ENCODE measurements at places on chromosomes 3 and 15. TPM values are rescaled to one million over a fixed set of nuclear protein-coding genes. Genes with fewer than 3 reads are reported as not detected.

ALDH1A3 gene
- total RNA-seq = 41.1 TPM

TLE3 gene
- total RNA-seq = 76.7 TPM

GOLGA8Q gene
- 1.2 TPM for total RNA-seq

MESP2 gene
- 1.5 TPM for total RNA-seq

GOLGA8T gene
- not detected for total RNA-seq

THSD4 gene
- total RNA-seq = 21.8 TPM

PLIN1 gene
- 392 TPM for total RNA-seq

TM4SF18 gene
- total RNA-seq = 6.3 TPM

BCL2A1 gene
- total RNA-seq = 0.59 TPM

MST1R gene
- 2.8 TPM for total RNA-seq

RPS27L gene
- total RNA-seq = 75.8 TPM

HHATL gene
- not detected for total RNA-seq

CCDC14 gene
- 41.8 TPM for total RNA-seq

XCR1 gene
- not detected for total RNA-seq

SPATA12 gene
- not detected for total RNA-seq

ARGFX gene
- total RNA-seq = not detected

GABRR3 gene
- not detected for total RNA-seq

PRTG gene
- total RNA-seq = 2.1 TPM

ATG7 gene
- total RNA-seq = 79.1 TPM

POMGNT2 gene
- 22.2 TPM for total RNA-seq

CP gene
- 46.3 TPM for total RNA-seq

SRGAP3 gene
- total RNA-seq = 11.7 TPM

LTK gene
- total RNA-seq = not detected

TM4SF1 gene
- total RNA-seq = 132 TPM

TMC3 gene
- not detected for total RNA-seq

CMTM8 gene
- 8.4 TPM for total RNA-seq

SERPINI2 gene
- not detected for total RNA-seq

NME9 gene
- total RNA-seq = not detected

ZNF502 gene
- 7.8 TPM for total RNA-seq

CGNL1 gene
- 15.9 TPM for total RNA-seq

GPR156 gene
- 0.78 TPM for total RNA-seq

Measured in tibial nerve (tissue), 4 donors.